Activated T-helper 1 cell treated with anti-CD3 and anti-CD28 coated beads, Interleukin-12 subunit alpha, Interleukin-12 subunit beta, Interleukin-2, Interleukin-4 antibody, amounts not matched to agents 30 ng/mL and 10 ng/mL and 1 ng/mL, durations not matched to agents 14 hours and 24 hours and 36 hours (primary cell): ENCODE measurements at places on chromosomes 7 and 10.

GRCh38 chr7:116591202-116592040 lies 66.6 kb downstream of the CAV1 start:
- no peak for DNase-seq

- no peak for DNase-seq
These were observed 124.5 kb downstream of the CXCL12 start for GRCh38 chr10:44260286-44260928.

GRCh38 chr7:103063895-103064294 lies 10.7 kb downstream of the FBXL13 start:
- DNase-seq: no peak

- DNase-seq: no peak
These were observed 20.4 kb upstream of the ECHDC3 start for GRCh38 chr10:11721806-11722205.

DNA sequence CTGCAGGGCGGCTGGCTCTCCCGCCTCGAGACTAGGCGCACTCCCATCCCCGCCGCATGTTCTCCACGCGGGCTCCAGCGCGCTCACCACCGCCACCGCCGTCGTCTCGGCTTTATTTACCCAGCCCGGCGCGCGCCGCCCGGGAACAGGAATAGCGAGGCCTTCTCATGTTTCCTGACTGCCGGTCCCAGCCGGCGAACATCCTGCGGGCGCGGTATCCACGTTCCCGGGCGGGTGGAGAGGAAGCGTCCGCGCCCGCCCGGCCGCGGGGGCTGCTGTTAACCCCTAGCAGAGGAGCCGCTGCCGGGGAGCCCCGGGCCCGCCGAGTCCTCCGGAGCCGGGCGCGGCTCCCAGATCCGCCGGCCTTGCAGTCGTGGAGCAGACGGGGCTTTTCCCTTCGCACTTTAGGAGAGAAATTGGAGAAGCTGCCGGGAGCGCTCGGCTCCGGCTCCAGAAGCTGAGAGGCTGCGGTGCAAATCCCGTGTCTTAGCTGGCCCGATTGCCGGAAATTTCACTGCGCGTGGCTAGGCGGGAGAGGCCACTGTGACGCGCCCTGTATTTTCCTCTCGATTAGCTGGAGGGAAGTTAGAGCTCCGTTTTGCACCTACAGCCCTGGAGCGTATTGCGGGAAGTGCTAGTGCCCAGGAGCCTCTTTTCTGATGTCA lies at the start of gene MKX:
Gene MKX (minus strand): TSS at position 88 of the 665 bp plus-strand sequence. CDS start 2,404 bp downstream, outside the sequence.
- DNase-seq: no peak

DNA sequence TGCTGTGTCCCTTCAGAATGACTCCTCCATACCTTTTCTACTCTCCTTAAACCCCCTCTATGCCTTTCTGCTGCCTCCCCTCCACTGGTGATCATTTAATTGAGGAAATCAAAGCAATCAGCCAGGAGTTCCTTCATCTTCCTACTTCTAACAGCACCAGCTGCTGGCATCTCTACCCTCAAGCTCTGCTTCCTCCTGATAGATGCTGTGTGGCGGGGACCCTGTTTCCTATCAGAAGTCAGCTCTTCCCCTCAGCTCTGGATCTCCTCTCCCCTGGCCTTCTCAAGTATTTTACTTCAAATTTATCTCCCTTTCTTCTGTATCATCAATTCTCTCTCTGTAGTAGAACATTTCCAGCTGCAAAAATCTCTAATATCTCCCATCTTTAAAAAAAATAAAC lies 183.7 kb downstream of the ELMO1 start:
- DNase-seq: no peak

DNA sequence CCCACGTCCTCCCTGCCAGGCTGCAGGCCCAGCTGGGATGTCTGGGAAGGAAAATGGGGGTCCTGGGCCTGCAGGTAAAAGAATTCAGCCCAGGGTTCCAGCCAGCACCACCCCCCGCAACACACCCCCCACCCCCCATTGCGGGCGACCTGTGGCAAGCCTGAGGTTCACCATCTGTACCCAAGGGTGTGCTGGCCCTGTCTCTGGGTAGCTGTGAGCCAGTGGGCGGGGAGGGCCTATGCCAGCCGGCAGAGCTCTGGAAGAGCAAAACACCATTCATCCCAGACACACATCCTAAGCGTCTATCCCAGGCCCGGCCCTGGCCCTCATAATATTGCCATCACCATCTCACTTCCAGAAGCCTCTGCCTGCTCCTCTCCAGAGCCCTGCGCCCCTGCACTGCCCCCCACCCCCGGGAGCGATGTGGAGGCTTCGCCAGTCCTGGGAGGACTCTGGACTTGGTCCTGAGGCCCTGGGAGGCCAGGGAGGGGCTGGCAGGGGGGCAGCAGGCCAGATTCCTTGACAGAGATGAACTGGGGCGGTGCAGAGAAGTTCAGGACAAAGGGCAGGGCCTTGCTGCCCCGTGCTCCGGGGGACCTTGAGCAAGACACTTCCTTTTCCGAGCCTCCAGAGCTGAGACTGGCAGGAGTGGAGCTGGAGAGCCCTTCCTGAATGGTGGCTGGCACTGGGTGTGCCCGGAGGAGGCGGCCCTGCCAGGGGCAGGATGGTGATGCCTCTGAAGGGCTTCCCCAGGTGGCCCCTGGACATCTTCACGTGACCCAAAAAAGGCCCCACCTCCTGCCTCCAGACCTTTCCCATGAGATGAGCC lies 8.7 kb upstream of the TTYH3 start:
- DNase-seq: no peak

DNA sequence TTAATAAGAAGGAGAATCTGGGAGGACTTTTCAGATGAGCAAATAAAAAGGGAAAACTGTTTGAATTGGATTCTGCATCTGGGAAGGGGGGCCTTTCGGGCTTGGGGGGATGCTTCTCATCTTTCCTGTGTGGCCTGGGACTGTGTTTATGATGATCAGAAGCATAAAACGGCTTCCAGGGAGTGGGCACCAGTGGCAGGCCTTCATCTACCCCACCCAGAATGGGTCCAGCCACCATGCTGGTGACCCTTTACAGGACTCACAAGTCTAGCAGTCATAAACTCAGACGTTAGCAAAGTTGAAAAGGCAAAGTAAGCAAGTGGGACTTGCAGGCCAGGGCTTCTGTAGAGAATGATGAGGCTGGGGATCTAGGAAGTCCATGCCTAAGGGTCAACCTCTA lies 198.3 kb upstream of the ZMIZ1 start:
- no peak for DNase-seq

GRCh38 chr7:69430384-69431021 lies 167.8 kb upstream of the AUTS2 start:
- no peak for DNase-seq

DNA sequence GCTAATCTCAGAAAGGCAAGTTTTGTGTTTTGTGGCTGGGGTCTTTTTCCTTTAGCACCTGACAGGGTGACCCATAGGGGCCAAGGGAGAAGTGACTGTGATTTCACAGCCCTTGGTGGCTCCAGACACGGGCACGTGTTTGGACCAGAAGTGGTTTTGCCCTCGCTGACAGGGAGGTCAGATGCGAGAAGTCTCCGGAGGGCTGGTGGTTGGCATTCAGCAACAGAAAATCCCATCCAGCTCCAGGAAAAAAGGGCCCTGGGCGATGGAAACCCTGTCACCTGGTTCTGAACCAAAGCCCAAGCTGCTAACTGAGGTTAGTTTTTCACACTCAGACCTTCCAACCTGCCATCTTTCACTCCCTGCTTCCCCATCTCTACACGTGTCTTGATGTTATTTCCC lies 272.9 kb downstream of the TRIL start:
- DNase-seq: no peak

DNA sequence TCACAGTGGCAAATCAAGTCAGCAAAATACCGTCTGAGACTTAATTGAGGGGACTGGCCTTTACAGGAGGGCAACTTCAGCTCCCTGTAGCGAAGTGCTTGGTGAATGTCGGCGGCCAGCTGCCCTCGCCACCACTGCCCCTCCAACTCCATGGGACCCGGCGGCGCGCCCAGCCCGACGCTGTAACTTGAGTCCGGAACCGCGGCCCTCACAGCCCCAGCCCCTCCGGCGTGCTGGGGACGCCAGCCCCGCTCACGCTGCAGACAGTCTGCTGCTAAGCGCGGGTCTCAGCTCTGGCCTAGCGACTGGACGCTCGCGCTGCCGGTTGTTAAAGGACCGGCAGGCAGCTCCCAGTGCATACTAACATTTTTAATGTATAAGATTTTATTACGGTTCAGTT lies 113.4 kb upstream of the NUPR2 start:
- no peak for DNase-seq

DNA sequence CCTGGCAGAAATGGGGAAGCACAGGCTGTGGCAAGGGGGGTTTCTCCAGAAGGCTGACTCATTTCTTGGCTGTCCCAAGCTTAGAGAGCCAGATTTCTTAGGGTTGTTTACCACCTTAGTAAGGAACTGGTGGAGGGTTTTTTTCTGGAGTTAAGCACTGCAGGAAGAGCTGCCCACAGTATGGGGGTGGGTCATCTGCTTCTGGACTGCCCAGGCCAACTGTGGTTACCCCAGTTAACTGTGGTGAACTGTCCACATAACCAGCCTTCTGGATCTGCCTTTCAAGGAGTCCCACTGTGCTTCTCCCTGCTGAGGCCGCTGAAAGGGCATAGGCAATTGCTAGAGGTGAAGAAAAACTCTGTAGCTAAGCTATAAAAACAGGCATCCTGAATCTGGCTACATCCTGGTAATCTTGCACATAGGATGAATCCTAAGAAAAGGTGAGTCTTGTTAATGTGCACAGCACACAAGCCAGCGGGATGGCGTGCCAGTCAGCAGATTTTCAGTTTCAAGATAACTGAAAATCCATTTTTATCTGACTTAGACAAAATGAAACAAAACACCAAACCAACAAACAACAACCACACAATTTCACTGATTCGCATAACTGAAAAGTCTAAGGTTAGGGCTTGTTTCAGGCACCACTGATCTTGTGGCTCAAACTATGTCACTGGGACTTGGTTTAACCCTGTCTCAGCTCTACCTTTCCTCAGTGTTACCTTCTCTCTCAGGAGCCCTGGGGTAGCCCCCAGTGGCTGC lies 21.6 kb upstream of the TSPAN33 start:
- peak; percentile 14 for DNase-seq

GRCh38 chr7:44220358-44221112 lies 19.8 kb downstream of the YKT6 start:
- DNase-seq: no peak

DNA sequence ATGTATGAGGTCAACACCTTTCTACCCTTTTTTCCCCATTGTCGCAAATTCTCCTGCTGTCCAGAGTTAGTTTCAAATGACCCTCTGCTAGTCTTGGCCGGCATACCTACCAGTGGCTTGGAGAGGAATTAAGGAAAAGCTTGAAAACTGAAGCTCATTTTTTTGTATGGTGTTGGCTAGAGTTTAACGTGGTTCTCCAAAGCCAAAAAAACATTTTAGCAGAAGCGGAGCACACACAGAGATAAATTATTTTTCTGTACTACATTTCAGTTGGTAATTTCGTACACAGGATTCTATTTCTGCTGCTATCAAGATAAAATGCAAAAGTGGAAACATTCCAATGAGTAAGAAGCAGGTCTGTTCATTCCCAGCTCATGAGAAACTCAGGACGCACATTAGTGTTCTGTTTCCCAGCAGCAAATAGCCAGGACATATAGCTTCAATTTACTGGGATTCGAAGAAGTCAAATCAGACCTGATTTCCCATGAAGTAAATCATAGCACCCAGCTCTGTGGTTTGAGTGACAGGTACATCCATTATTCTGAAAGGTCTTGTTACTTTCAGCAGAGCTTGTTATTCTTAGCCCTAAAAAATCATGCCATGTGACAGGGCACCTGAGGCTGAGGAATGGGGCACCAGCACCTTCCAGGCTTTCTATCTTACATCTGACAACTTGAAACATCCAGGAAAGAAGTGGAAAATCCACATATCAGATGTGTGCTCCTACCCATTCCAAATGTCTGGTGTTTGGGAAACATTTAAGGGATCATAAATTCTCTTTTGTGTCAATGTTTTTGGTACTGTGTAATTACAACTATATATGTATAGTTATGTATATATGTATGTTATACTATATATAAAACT lies 215.9 kb upstream of the C7orf33 start:
- DNase-seq: no peak

DNA sequence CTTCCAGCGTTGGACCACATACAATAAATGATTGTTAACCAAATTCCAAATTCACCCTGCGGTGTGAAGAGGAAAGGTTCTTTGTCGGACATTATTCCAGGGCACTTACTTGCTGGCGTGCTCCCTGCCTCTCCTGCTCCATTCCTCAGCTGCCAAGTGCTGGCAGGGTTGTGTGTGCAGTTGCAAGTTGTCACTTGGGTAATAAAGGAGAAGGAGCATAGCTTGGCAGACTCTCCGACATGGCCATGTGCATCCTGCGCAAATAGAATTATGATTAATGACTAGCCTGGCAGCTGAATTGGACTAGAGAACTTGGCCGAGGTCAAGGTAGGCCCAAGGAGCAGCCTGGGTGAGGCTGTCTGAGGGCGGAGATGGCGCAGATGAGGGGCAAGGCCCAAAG lies 92.3 kb upstream of the ELMO1 start:
- no peak for DNase-seq

- DNase-seq: no peak
These were observed 715.1 kb downstream of the GRID1 start for GRCh38 chr10:85651497-85651882.

- no peak for DNase-seq
These were observed 10.4 kb downstream of the WDR91 start for GRCh38 chr7:135200821-135201331.

DNA sequence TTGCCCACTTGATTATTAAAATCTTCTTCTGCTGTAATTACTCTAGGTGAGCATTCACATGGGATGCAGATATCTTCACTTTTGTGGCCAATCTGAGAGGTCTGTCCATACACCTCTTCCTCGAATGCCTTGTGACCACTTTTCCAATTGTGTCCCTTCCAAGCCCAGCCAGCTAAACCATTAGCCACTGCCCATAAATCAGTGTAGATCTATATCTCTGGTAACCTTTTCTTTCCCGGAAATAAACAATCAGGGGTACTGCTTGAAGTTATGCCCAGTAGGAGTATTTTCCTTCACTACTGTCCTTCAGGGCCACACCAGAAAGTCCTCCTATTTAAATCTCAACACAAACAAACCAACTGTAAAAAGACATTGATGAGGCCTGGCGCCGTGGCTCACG lies 104.6 kb upstream of the KCNMA1 start:
- no peak for DNase-seq

GRCh38 chr10:116669832-116670644 lies 49.3 kb downstream of the PNLIPRP2 start:
- DNase-seq: no peak

GRCh38 chr7:23680414-23681405 lies 711 bp downstream of the FAM221A start:
- DNase-seq: peak; percentile 11

GRCh38 chr10:49844775-49845595 lies 82.9 kb upstream of the OGDHL start:
- no peak for DNase-seq
